ENCODE measurements at places on chromosomes 5 and 9. TPM values are rescaled to one million over a fixed set of nuclear protein-coding genes. Genes with fewer than 3 reads are reported as not detected.

The DIAPH1 gene
- polyA plus RNA-seq: 98.1 TPM

The SERF1A gene
- 2.3 TPM for polyA plus RNA-seq

The SOHLH1 gene
- not detected for polyA plus RNA-seq

The DND1 gene
- polyA plus RNA-seq: not detected

The HSPB3 gene
- polyA plus RNA-seq: not detected

The ERCC8 gene
- polyA plus RNA-seq: 4.0 TPM

The TXN gene
- polyA plus RNA-seq: 473 TPM

The TAF11L5 gene
- not detected for polyA plus RNA-seq

The NRARP gene
- polyA plus RNA-seq: 1.5 TPM

The SPOCK1 gene
- polyA plus RNA-seq: 1.2 TPM

The MAMDC2 gene
- polyA plus RNA-seq: 12.0 TPM

- peak; percentile 70 for DNase-seq
Measured at GRCh38 chr9:116555119-116555518, 132.0 kb upstream of the TRIM32 start.

DNA sequence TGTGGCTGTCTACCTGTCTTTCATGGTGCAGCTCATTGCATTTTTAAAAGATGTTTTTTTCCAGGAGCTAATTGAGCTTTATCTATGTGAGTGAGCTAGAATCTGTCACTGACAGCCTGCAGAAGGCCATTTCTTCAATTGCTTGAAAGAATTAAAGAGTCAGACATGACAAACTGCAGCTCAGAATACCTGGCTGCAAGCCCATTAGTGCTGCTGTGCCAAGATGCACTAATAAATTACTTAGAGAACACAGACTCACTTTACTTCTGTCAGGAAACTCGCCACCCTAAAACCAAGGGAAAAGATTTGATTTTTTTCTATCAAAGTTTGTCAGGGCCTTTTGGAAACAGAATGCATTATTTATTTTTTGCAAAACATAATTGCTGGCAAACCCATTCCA is 368.3 kb downstream of the CAAP1 start:
- peak; percentile 71 for DNase-seq

DNA sequence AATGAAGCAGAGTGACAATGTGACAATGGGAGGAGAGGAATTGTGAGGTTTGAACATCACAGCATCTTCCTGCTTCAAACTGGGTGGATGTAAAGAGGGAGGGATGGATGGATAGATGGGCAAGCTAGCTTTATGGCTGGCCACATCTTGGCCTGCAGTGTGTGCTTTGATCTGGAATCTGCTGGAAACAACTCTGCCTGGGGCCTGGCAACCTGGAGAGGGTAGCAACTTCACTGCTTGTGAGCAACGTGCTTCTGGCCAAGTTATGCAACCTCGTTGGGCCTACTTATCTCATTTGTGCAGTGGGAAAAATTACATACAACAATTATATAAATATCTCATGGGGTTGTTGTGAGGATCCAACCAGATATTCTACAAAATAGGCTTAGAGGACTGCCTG is 5.3 kb downstream of the IL9 start:
- DNase-seq: no peak

DNA sequence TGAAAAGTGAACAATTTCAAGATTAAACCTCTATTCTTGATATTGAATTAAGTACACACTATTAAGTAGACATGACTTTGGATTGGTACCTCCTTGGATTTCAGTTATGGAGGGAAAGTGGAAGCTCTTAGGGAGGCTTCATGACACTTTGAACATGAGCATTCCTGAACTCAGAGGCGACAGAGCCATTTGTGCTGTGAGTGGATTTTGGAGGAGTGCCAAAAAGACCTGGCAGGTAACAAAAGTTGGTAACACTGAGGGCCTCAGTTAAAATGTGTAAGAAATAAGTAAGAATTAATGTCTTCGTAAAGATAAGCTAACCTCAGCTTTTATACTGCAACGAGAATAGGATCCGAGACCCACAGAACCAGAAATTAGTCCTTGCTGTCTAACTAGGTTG is 356.7 kb downstream of the ARRDC3 start:
- peak; percentile 55 for DNase-seq

GRCh38 chr5:113514289-113514635 is 768 bp downstream of the YTHDC2 start:
- no peak for DNase-seq

- no peak for DNase-seq
Measured at GRCh38 chr5:66966439-66966838, 230.2 kb downstream of the CD180 start.

DNA sequence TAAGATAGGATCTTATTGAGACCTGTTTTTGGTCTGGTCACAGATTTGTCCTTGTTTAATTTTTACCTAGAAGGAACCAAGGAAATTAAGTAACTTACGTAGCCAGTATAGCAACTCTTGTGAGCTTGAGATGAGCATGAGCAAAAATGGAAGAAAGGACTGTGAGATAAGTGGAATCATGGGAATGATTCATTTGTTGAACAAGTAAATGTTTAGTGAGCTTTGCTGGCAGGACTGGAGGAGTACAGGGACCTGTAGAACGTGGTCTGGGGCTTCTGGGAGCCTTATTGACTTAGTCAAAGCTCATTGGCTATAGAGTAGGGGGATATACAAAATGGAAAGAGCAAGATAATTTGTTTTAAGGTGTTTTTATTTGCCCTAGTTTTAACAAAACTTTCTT is 3.0 kb downstream of the RAD23B start:
- DNase-seq: no peak

- peak; percentile 65 for DNase-seq
Measured at GRCh38 chr9:89929673-89930480, 325.1 kb downstream of the GADD45G start.

DNA sequence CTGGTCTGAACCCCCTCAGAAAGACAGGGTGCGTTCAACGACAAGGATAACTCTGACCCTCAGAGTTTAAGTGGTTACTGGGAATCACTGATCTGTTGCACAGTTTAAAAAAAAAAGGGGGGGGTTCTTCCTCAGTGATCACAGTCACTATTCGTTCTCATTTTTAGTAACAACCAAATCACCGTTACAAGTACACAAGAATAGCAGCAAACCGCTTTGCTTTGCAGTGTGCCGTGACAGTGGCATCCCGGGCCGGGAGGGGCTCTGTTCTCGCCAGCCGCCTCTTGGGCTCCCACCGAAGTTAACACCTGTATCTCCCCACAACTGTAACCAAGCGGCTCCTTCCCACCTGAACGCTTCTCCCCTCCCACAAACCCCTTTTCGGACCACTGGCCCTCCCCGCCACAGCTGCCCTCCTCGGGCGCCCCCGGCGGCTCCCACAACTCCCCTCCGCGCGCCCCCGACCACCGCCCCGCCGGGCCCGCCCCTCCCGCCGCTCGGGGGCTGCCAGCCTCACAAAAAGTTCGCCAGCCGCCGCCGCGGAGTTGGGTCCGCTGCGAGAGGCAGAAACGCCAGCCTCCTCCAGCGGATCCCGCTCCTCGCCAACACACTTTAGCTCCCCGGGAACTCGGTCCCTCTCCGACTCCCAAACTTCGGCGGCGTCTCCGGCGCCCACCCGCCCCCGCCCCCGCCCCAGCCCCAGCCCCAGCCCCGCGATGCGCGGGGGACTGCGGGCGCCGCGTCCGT is 1.2 kb downstream of the SSBP2 start:
- peak; percentile 75 for DNase-seq

DNA sequence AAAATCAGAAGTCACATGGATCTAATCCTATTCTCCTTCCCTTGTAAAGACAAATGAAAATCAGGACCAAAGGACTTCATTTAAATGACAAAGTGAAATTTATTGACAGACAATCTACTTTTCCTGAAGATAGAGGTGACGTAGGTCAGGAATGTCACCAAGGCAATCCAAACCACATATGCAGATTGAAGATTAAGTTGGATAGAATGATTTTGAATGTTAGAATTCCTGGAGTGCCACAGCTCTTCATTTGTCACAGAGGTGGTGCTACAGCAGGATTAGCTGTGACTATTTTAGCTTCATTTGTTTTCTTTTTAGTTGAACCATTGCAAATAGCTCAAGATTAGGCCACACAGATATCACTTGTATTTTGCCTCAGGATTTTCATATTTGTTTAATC is 736.0 kb upstream of the ARRDC3 start:
- DNase-seq: no peak

DNA sequence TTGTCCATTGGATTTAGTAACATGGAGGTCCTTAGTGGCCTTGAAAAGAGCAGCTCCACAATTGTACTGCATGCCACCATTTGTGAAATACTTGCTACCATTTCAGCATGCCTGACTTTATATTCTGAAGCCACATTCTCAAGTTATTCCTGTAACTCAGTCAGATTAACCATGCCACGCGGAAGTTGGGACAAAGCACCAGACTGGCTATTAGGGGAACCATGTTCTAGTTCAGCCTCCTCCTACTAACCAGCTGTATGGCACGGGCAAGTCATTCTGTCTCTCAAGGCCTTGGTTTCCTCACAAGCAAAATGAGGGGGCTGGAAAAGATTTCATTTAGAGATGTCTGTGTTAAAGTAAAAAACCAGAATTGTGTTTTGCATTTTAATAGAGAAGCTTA is 418.0 kb downstream of the PLK2 start:
- DNase-seq: no peak

GRCh38 chr9:128818839-128819715 is 777 bp downstream of the ENDOG start:
- DNase-seq: peak; percentile 50

DNA sequence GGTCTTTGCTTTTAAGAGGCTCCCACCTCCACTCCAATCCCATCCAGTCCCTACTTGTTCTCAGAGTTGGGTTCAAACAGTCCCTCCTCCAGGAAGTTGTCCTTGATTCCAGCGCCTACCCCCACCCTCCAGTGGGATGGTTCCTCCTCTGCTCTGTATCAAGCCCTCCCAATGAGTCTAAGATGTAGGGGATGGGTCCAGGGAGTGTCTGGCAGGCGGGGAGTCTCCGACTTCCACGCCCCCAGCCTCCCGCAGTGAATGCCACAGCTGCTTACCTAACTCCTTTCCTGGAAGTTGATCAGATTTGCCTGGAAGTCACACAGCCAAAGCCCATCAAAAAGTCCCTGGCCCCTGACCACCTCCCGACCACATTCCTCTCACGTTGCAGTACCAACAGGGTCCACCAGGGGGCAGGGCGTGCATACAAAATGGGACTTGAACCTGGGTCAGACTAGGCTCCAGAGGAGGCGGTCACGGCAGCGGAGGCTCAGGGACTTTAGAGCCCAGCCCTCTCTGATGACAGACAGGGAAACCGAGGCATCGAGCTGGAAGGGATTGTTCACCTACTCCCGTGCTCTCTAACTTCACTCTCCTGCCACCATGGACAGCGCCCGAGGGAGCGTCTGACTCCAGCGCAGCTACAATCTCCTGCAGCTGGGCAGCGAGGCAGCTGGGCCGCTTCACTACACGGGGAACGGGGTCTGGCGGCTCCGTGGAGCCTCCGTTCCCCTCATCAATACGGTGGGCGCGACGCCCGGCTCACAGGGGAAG is 25.0 kb upstream of the TDRD7 start:
- peak; percentile 73 for DNase-seq

DNA sequence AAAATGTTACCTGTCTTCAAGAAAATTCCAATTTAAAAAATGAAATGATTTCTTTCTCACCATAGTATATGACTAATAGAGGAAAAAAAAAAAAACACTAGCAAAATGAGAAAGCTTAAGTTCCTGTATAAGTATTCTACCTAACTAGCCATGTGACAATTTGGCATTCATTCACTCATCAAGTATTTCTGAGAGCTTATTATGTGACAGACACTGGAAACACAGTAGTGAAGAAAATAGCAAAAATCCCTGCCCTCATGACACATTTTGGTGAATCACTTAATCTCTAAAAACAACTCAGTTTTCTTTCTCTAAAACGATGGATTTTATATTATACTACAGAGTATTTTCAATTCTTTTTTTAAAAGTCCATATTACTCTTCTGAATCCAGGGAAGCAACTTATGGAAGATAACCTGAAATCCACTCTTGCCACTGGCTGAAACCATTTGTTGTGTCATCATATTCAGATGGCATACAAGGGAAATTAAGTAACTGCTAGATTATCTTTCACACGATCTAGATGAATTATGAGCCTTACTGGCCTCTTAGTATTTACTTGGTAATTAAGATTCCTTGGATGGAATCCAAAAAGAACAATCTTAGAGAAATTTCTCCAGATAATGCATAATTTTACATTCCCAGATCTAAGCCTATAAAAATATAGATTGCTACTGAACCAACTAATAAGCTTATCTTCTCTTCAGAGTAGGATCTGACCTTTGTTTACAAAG is 5.5 kb downstream of the PTBP3 start:
- no peak for DNase-seq

DNA sequence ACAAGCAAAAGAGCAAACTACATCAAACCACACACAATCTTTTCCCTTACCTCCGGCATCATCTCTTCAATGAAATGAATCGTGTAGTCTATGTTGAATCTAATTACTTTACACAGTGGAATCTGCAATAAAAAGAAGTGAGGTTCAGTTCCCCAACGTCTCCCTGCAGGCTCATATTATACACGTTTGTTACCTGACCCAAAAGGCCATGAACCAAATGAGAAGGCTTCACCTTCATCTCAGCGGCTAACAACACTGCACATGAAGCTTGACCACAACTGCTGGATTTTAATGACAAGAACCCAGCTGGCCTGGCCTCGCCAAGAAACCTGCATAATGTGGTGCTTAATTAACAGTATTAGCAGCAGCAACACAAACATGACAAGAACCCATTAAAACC is 45.5 kb downstream of the DROSHA start:
- no peak for DNase-seq

- no peak for DNase-seq
Measured at GRCh38 chr5:64210866-64211265, 45.2 kb downstream of the RNF180 start.

DNA sequence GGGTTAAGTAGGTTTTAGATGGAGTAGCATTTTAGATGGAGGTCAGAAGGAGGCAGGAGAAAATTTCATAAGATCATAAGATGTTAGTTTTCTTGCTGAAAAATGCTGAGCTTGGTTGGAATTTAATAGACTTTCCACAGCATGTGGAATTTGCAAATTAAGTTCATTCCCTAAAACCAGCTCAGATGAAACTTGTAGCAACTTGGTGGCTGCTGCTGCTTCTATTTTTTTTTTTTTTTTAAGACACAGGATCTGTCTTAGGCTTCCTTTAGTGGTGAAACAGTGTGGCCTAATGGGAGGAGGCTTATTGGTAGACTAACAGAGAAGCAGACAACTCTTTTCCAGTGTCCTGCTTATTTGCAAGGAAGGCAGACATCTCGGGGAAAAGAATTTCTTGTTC is 154.5 kb downstream of the AOPEP start:
- no peak for DNase-seq
